ENCODE measurements at places on chromosomes 4 and X. TPM values are rescaled to one million over a fixed set of nuclear protein-coding genes. Genes with fewer than 3 reads are reported as not detected.

DNA sequence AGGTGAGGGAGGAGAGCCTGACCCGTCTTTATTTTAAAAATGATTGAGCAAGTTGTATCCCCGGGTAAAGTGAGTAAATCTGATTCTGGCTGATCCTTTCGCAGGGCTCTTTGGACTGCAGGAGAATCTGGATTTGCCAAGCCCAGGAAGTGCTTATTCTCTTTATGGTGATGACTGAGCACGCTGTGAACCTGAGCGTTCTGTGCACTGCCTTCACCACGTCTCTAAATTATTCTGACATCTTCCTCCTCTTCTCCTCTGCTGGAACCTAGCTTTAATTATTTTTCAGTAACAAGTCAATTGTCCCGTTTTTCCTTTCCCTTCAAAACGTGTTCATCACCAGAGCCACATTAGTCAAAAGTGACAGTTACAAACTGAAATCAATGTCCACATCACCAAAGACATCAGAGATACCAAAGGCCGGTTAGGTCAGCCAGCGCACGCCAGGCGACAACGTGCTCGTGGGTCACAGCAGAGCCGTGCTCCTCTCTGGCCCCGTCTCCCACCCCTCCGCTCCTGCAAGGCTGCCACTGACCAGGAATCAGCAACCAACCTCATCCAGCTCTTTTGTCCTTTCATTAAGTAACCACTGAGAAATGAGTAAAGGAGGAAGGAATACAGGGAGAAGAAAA is 74.3 kb downstream of the DCTD start:
- no peak for DNase-seq

- peak; percentile 73 for DNase-seq
Measured at GRCh38 chrX:7132335-7133049, 15.0 kb upstream of the STS start.

DNA sequence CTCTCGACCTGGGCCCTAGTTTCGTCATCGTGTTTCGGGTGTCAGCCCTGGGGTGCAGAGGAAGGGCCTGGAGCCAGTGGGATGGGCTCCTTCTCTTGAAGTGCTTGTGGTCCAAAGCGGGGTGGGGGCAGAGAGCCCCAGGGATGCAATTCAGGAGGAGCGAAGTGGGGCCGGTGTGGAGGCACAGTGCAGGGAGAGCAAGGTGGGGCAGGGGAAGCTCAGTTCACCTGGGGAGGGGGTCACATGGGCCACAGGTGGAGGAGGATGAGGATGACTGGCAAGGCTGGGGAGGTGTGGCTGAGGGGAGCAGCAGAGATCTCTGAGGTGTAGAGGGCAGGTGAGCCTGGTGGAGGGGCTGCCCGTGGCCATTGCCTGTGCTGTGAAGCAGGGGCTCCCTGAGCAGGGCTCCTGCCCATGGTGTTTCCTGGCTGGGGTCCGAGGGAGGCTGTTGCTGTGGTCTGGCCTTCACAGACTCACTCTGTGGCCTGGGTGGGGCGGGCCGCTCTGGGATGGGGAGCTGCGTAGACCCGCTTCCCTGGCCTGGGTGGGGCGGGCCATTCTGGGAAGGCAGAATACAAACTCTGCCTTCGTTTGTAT is 6.9 kb downstream of the SORCS2 start:
- DNase-seq = no peak

DNA sequence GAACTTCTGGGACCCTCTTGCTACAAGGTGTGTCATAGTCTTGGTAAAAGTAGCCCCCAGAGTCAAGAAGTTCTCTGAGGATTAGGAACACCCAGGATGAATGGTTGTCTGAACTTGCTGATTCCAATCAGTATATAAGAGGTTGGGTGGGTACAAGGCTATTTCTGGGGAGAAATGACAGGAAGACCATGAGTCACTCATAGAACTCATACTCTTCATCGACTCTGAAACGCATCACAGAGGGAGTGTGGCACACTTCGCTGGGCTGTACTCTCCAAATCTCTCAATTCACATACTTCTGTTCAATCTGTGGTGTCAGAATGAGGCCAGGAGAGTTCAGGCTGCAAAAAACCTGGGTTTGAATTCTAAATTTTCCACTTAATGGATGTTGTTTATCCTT is 193.2 kb upstream of the LEF1 start:
- DNase-seq = no peak

GRCh38 chr4:182885738-182886077 is 31.5 kb downstream of the DCTD start:
- DNase-seq = peak; percentile 25

Gene ITIH6
- total RNA-seq = not detected

Gene DDX53
- not detected for total RNA-seq
